ENCODE measurements at places on chromosomes 16 and 17.

DNA sequence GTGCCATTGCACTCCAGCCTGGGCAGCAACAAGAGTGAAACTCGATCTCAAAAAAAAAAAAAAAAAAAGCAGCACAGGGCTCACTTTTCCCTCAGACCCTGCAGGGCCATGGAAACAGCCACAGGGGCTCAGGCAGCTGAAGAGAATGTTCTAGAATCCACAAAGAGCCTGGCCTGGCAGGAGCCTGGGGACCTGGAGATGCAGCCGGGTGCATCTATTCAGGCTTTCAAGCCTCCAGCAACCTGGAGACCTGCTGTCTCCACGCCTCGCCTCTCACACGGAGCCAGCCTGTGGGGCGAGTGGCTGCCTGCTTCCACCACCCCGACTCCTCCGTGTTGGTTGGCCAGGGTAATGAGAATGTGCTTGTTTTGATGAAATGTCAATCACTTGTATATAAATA, 44.0 kb upstream of the MEAK7 start:
- no peak for DNase-seq

DNA sequence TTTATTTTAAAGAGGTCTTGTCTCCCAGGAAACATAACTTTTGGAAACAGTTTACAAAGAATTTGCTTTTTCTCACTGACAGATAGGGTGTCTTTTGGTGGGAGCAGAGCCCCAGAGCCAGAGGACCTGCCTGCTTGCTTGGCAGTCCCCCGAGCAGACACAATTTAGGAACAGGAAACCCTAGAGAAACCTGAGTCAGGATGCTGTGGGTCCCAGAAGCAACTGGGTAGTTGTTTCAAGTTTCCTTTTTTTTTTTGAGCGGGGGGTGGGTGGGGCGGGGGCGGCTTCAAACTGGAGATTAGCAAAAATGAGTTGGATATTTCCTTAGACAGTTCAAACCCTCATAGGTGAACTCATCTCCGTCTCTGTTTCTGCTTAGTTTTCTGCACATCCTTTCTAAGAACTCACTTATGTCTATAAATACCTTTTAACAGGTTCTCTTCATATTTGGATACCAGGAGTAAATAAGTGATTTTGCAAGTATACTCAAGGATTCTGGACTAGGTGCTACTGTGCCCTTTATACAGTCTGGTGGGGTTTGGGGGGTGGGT, 135.1 kb downstream of the PRKCA start:
- peak; percentile 45 for DNase-seq

DNA sequence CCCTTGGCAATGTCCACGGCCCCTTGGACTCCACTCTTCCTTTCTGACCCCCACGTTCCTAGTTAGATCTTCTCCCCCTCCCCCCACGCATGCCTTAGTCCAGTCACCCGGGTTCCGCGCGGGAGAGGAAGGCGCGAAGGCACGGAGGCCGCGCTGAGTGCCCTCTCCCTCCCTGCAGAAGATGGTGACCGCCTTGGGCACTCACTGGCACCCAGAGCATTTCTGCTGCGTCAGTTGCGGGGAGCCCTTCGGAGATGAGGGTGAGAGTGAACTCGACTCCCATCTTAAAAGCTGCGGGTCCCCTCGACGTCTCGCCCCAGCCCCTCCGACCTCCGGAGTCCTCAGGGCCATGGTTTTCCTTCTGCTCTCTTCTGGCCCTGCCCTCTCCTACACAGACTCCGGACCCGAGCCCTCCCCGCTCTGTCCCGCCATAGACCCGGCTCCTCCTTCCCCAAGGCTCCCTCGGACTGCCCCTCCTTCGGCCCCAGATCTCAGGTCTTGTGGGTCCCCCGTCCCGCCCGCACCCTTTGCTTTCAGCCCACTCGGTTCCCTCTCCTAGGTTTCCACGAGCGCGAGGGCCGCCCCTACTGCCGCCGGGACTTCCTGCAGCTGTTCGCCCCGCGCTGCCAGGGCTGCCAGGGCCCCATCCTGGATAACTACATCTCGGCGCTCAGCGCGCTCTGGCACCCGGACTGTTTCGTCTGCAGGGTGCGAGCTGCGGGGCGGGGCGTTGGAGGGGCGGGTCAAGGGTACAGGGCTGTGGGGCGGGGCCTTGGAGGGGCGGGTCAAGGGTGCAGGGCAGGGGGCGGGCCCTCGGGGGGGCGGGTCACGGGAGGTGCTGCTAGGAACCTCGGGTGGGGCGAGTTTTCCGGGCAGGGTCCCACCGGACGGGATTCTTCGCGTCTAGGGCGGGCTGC, 4.6 kb downstream of the TGFB1I1 start:
- peak; percentile 68 for DNase-seq

GRCh38 chr16:85090873-85091521, 21.3 kb downstream of the CIBAR2 start:
- DNase-seq = no peak

DNA sequence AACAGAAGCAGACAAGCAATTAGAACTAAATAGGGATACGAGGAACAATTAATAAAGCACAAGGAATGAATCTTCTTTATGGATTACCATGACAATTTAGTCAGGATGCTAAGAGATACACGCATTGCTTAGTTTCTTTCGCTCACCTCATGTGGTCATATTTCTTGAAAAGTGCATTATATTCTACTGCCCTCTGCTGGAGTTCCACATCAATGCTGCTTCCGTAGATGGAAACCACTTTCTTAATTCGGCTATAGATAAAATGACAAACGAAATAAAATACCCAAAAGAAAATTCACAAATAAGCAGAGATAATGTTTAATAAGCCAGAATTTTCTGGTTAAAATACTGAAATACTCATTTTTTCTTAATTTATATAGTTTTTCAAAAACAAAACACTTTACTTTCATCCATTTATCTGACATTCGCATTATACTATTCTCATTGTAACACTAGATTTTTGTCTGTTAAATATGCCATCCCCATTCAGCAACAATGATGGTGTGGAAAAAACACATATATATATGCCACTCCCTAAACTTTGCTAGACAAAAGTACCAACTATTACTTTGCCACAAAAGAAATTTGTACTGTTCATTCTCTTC, 22.0 kb upstream of the PHLPP2 start:
- peak; percentile 52 for DNase-seq

- DNase-seq = peak; percentile 4
Observed at GRCh38 chr16:3401719-3402397, 843 bp downstream of the ZNF174 start.

- DNase-seq = peak; percentile 75
Observed at GRCh38 chr16:31022544-31023251, 10.7 kb upstream of the STX4 start.

DNA sequence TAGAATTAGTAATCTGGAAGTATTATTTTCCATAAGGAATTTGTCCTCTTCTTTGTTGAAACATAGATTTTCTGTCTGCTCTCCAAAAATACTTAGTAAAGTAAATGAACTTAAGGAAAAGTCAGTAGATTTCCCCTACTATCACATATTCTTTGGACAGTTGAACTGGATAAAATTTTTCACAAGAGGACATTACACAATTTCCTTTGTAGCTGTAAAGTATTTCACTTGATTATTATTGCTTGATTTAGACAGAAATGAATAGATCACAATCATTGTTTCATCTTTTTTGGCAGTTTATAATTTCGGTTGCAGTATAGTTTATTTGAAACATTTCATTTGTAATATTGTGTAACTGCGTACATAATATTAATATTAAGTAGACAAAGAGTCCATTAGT, 12.5 kb downstream of the CYB5B start:
- no peak for DNase-seq

- DNase-seq = peak; percentile 54
Observed at GRCh38 chr17:39151150-39151942, at the start of gene PLXDC1. TSS of gene PLXDC1 (minus strand) at chr17:39151637. CDS start at chr17:39151437, 200 bp downstream.

- DNase-seq = peak; percentile 87
Observed at GRCh38 chr16:79372503-79373184, 227.9 kb downstream of the MAF start.

- peak; percentile 96 for DNase-seq
Observed at GRCh38 chr17:78442648-78443218, 64.3 kb downstream of the PGS1 start.

GRCh38 chr17:16991349-16992009, 19.6 kb upstream of the TNFRSF13B start:
- DNase-seq = peak; percentile 94

DNA sequence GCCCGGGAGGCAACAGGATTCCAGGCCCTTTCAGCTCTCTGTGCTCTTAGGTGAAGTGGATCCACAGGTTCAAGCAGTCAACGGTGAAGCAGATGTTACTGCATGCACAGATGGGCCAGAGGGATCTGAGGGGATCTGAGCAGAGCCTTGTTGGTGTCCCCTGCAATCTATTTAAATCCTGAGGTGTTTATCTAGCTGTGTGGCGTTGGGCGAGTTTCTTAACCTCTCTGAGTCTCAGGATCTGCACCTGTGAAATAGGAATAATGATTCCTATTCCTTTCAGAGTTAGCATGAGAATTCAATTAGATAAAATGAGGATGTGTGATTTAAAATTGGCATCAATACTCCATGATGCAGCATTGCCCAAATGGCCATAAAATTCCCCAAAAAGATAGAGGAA, 237.3 kb upstream of the CDH5 start:
- DNase-seq = no peak

- DNase-seq = no peak
Observed at GRCh38 chr17:35084987-35085386, 21.5 kb upstream of the RFFL start.

DNA sequence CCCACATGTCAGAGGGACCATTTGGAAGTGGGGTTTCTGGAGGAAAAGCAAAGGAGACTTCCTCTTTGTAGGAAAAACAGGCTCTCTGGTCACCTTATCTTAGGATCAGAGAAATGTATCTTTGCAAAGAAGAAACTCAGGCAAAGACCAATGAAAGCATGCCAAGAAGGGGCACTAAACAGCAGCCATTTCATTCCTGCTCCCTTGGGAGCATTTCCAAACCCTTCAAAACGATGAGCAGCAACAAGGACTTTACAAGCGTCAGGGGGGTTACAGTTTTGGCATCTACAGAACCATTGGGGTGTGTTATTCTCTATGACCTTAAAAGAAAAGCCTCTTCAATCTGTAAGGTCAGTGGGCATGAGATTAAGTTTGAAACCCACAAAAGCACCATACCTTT, 122.8 kb downstream of the SMG6 start:
- DNase-seq = no peak

- DNase-seq = no peak
Observed at GRCh38 chr17:41973408-41973811, 6.8 kb downstream of the CNP start.

GRCh38 chr16:8742068-8742467, 55.4 kb downstream of the TMEM186 start:
- DNase-seq = no peak

DNA sequence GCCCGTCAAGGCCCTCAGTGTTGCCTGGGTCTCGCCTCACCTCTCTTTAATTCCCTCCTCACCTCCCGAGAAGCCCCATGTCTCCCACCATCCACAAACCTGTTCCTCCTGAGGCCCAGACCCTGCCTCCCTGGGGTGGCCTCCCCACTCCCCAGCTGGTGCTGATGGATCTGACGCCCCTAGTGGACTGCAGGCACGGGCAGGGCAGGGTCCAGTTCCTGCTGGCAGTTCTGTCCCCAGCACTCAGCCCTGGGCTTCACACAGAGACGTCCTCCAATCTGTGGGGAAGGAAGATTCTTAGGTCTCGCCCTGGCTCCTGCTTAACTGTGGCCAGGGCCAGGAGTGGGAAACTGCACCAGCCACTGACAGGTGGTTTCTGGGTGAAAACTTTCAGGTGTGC, 108.8 kb downstream of the AMFR start:
- DNase-seq = no peak

GRCh38 chr16:89478576-89479221, 11.7 kb downstream of the ANKRD11 start:
- DNase-seq = peak; percentile 78

- DNase-seq = no peak
Observed at GRCh38 chr17:75979705-75980187, 706 bp downstream of the TEN1 start.

GRCh38 chr17:19533718-19534561, at the start of gene SLC47A1:
TSS of gene SLC47A1 (plus strand) at chr17:19533854. CDS start at chr17:19533940, 86 bp downstream.
- DNase-seq = peak; percentile 81

DNA sequence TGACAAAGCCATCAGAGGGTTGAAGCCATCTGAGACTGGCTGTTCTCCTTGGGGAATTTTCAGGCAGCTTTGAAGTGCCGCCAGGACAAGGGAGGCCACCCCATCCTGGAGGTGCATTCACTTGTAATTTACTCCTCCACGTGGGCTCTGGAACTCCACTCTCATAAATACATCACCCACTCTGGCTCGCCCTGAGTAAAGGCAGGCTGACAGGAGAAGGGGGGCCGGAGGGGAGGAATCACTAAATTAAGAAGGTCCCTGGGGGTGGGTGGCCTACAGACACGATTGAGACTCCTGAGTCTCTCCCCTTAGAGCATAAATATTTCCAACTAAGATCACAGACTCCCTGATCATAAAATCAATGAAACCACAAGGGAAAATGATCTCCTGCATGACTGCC, 56.3 kb upstream of the HNF1B start:
- no peak for DNase-seq

- no peak for DNase-seq
Observed at GRCh38 chr16:30896261-30896888, at the start of gene CTF1. TSS of gene CTF1 (plus strand) at chr16:30896614. CDS start at chr16:30896644, 30 bp downstream.

- peak; percentile 71 for DNase-seq
Observed at GRCh38 chr16:66551348-66551759, 1.0 kb upstream of the CKLF start.

DNA sequence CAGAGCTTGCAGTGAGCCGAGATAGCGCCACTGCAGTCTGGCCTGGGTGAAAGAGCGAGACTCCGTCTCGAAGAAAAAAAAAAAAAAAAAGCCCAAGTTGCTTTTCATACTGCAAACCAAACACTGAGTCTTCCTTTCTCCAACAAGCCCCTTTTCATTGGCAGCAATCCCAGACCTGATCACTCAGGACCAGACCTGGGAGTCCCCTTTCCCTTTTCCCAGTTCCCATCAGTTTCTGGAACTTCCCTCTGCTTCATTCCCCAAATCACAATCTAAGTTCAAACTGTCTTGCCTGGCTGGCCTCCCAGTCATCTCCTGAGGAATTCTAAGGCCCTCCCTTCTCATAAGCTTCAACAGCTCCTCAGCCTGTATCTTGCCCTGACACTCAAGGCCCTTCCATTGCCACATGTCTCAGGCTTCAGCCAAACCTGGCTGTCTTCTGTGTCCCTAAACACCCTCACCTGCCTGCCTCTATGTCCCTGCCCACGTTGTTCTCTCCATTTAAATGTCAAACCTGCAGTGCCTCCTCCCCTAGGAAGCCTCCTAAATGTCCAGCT, 11.8 kb upstream of the PHF12 start:
- no peak for DNase-seq
